ENCODE measurements at places on chromosomes 13 and 19. TPM values are rescaled to one million over a fixed set of nuclear protein-coding genes. Genes with fewer than 3 reads are reported as not detected.

- no peak overlapping the region for H3K4me3 ChIP-seq
- no peaks in the 10 kb centered on the region for H3K4me1 ChIP-seq
- no peak for DNase-seq
- peaks cover 3% of the 10 kb centered on the region for H3K27me3 ChIP-seq
Measured at GRCh38 chr13:28822151-28822550, 2.0 kb downstream of the MTUS2 start.

DNA sequence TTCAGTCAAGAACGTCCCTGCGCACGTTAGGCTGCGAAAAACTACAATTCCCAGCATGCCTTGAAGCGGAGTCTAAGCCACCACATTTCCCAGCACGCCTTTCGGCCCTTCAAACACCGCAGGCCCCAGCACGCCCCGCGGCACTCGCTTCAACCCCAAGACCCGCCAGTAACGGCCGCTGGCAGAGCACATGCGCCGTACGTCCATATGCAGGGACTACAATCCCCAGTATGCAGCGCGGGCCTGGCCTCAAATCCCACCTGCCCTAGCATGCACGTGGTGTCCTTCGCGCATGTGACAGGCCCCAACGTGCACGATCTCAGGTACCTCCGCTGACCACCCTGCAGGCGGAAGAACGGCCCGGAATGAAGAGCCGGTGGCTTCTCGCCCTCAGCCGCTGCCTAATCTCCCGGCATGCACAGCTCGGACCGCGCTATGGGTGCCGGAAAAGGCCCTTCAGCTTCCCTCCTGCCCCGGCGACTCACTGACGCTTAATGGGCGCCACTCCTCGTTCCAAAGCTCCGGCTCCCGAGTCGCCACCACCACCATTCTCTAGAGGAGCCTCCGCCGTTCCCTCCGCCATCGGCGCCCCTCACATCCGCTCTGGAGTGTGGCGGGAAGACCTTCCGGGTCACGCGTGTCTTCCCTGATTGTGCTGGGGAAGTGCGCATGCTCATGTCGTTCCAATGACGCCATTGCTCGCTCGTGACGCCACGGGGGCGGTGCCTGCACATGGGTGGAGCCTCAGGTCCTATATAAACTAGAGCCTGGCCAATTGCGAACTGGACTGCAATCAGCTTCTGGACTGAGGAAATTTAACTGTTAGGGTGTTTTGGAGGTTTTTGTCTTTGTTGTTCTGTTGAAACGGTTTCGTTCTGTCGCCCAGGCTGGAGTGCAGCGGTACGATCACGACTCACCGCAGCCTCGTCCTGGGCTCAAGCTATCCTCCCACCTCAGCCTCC, at the start of gene DUS3L:
DUS3L (minus strand) TSS at position 605 of the 962 bp plus-strand sequence; CDS start at position 583, 22 bp downstream.
- H3K27ac ChIP-seq = peak within 1 kb of the TSS; percentile 99
- H3K27me3 ChIP-seq = peaks cover 14% of the 10 kb centered on the region
- peak; percentile 92 for DNase-seq
- peaks cover 17% of the 10 kb centered on the region for H3K36me3 ChIP-seq

GRCh38 chr13:112457485-112457884, 81.3 kb downstream of the SPACA7 start:
- no peaks in the 10 kb centered on the region for H3K4me1 ChIP-seq
- no peak for DNase-seq
- H3K27ac ChIP-seq = no peak overlapping the region
- H3K36me3 ChIP-seq = no peaks in the 10 kb centered on the region
- H3K4me3 ChIP-seq = no peak overlapping the region

DNA sequence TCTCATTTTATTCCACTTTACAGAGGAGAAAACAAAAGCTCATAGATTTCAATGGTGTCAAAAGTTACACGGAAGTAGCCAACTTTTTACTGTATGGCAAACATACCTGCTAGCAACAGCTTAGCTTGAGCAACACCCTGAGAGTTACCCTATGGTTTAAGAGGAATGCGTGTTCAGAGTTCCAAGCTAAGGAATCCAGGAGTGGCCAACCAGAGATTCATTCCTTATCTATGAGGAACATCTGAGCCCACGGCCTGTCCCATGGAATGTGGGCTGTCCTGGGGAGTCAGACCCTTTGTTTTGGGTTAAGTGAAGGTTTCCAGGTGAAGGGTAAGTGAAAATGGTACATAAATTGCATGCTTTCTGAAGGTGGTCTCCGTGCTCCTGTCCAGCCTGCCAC, 67.5 kb downstream of the STARD13 start:
- H3K4me3 ChIP-seq = no peak overlapping the region
- peaks cover 2% of the 10 kb centered on the region for H3K27me3 ChIP-seq
- peak overlapping the region; percentile 80 for H3K27ac ChIP-seq
- no peak for DNase-seq
- H3K4me1 ChIP-seq = peaks cover 22% of the 10 kb centered on the region
- H3K36me3 ChIP-seq = peaks cover 7% of the 10 kb centered on the region

DNA sequence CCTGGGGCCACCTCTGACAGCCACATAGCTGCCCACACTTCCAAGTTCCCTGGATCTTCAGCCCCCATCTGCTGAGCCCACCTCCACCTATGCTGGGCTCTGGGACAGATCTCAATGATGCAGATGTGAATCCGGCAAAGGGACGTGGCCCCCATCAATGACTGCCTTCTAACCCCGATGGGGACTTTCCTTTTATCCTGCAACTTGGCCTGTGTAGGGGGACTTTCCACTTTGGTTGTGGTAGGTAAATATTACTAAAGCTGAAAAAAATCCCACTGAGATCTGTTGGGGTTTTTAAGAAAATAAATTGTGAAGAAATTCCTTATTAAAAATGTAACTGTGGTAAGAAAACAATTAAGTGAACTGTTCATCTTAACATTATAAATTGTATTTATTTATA, 20.8 kb upstream of the ASPDH start:
- DNase-seq = no peak
- H3K36me3 ChIP-seq = peaks cover 25% of the 10 kb centered on the region
- H3K4me3 ChIP-seq = no peak overlapping the region
- H3K27ac ChIP-seq = no peak overlapping the region

DNA sequence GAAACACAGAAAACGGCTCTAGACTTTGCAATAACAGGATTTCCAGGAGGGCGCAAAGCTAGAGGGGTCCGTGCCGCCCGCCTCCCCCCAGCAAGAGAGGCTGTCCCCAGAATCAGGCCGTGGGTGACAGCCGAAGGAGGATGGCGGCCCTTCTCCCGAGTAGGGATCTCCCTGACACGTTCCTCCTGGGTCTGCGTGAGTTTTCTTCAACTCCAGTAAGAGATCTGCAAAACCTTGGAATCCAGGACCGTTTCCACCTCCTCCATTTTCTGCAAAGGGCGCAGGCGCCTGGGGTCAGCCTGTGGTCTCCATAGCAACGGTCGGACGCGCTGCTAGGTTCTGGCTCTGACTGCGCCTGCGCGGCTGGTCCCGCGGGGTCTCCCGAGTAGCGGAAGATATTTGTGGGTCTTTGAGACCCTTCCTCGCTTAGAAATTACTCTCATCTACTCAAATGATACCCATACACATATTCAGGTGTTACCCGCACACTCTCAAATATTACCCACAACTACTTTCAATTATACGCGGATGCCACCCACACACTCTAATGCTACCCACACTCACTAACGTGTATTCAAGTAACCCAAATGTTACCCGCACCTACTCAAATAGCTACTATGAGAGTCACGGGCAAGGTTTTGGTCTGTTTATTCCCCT, 2.1 kb downstream of the PNMA8C start:
- peak overlapping the region; percentile 49 for H3K27ac ChIP-seq
- peak overlapping the region; percentile 94 for H3K4me3 ChIP-seq
- no peaks in the 10 kb centered on the region for H3K36me3 ChIP-seq
- DNase-seq = peak; percentile 90
- peaks cover 15% of the 10 kb centered on the region for H3K4me1 ChIP-seq

DNA sequence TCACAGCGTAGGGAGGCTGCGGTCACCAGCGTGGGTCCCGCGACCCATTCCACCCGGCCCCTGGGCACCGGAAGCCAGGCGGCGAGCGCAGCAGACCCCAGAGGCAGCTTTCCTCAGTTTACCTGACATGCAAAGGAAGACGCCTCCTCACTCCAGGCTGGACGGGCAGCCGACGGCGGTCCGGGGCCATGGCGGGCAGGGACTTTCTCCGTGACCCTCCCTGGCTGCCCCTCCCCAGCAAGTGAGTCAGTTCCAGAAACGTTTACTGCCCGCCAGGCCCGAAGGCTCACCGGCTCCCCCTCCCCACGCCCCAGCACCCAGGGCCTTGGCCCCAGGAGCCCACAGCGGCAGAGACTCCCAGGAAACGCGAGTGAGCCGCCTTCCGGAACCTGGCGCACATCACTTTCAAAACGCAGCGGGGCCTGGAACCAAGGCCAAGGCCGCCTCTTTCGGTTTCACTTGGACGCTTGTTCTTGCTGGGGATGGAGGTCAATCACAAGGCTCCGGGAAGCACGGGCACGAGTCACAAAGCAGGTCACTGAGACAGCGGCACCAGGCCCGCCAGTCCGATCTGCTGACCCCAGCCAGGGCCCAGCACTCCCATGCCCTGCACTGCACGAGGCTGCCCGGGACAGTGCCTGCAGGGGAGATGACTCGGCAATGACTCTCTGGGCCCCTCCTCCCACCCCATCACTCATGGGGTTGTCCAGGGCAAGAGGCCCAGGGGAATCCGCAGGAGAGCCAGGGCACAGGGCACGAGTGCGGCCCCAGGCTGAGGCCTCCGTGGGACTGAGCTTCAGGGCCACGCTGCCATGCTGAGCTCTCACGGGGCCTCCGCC, 5.3 kb downstream of the SBNO2 start:
- H3K4me1 ChIP-seq = peaks cover 12% of the 10 kb centered on the region
- DNase-seq = no peak
- H3K27me3 ChIP-seq = peaks cover 16% of the 10 kb centered on the region
- H3K4me3 ChIP-seq = no peak overlapping the region
- H3K36me3 ChIP-seq = peaks cover 14% of the 10 kb centered on the region
- H3K27ac ChIP-seq = no peak overlapping the region

DNA sequence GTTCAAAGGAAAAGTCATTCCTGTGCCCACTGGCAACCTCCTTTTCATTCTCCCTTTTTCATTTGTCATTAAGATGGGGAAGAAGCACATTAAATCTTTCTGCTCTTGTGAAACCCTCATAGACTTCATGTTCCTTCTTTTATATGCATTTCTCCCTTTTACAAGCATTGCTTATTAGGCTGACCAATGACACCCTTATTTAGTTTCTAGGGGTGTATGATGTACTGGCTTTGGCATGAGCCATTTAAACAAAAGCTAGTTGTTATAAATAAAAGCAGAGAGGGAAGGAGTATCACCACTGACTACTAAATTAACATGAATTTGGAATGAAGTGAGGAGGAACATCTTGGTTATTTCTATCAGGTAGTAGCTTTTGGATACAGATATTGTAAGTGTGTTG, 68.2 kb upstream of the PCDH9 start:
- H3K27ac ChIP-seq = no peak overlapping the region
- no peak overlapping the region for H3K4me3 ChIP-seq
- H3K4me1 ChIP-seq = peaks cover 15% of the 10 kb centered on the region
- no peaks in the 10 kb centered on the region for H3K36me3 ChIP-seq

DNA sequence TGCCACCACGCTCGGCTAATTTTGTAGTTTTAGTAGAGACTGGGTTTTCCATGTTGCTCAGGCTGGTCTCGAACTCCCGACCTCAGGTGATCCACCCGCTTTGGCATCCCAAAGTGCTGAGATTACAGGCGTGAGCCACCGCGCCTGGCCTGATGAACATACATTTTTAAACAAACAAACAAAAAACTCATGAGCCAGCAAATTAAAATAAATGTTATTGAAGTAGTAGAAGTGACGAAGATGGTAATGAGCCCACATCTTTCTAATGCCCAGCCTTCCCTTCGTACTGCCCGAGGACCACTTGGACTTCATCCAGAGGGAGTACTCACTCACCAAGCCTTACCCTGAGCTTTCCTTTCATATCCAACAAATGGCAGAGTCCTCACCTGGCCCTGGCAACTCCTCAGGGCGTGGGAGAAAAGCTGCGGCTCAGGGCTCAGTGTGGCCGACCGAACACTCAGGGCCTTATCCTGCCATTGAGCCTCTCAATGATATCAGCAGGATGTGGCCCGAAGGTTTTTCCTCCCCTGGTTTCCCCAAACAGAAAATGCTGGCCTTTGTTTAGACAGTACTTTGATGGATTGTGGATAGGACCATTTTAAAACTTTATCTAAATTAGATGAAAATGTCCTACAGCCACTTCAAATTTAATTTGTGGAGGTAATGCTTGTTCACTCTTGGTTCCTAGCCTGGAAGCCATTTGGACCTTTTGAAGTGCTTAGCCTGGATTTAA, 22.8 kb upstream of the ABCC4 start:
- peaks cover 1% of the 10 kb centered on the region for H3K27me3 ChIP-seq
- no peak overlapping the region for H3K4me3 ChIP-seq
- peak overlapping the region; percentile 99 for H3K27ac ChIP-seq
- peaks cover 20% of the 10 kb centered on the region for H3K4me1 ChIP-seq

DNA sequence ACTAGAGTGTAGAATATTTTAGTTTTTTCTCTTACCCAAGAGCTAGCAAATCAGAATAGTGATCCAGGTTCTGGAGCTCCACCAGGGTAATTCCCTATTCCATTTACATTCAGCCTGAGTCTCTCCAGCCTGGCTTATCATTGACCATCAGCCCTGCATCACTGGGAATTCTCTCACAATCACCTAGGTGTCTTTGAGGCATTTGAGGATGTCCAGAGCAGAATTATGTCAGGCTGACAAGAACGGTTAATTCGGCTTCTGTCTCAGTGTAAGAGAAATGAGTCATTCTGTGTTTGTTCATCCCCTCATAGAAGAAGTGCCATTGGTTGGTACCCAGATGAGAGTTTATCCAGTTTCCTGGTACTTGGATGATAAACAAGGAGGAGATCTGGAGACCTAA, 180.5 kb downstream of the ZNF737 start:
- no peak for DNase-seq
- H3K4me3 ChIP-seq = no peak overlapping the region
- H3K4me1 ChIP-seq = no peaks in the 10 kb centered on the region
- H3K27me3 ChIP-seq = no peaks in the 10 kb centered on the region
- H3K27ac ChIP-seq = no peak overlapping the region

DNA sequence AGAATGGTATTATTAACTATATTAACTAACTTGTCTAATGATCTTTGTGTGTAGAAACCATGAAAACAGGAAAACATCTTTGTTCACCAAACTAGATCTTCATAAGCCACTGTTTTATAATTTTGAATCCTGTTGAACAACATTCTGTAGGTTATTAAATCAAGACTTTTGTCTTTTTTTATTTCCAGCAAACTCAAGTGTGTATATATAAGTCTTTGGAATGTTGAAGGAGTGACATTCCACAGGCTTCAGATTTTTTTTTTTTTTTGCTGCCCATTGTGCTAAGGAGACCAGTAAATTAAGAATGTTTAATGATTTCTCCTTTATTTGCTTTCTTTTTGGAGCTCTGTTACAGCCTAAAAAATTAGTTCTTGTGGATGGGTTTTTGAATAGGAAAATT, 89.6 kb downstream of the LMO7 start:
- H3K4me1 ChIP-seq = no peaks in the 10 kb centered on the region
- H3K36me3 ChIP-seq = no peaks in the 10 kb centered on the region
- no peak overlapping the region for H3K4me3 ChIP-seq

C13orf46 gene
- 1.5 TPM for total RNA-seq

ZNF208 gene
- total RNA-seq = 1.7 TPM

Data from endothelial cell (in vitro differentiated cells).